H54 (cell line): ENCODE measurements at places on chromosomes 12 and 14.
A peak's percentile ranks its signal among the peaks of the same experiment; 100 is the strongest.

DNA sequence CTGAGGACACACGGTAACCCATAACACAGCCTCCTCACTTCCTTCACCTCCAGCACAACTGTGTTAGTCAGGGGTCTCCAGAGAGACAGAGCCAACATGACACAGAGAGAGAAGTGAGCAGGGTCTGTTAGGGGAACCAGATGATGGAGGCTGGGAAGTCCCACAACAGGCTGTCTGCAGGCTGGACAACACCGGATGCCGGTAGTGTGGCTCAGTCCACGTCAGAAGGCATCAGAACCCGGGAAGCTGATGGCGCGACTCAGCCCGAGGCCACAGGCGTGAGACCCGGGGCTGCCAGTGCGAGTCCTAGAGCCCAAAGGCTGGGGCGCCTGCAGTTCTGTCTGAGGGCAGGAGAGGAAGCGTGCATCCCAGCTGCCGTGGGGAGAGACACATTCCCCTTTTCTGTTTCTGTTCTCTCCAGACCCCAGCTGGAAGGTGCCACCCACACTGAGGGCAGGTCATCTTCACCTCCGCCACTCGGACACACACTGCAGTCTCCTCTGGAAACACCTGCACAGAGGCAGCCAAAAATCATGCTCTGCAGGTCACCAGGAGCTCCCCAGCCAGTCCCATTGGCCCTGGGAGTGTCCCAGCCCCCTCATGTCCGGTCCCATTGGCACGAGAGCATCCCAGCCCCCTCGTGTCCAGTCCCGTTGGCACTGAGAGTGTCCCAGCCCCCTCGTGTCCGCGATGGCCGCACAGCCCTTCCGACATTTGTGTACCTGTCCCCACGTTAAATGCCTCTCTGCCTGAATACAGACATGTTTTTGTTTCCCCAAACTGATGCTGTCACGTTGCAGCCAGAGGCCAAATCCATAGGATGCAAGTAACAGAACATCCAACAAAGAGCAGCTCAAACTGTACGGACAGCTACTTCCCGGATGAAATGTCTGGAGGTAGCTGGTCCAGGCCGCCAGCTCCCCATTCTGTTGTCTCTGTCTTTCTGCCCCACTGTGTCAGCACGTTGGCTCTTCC, 7.9 kb upstream of the FBRSL1 start:
- no peak for DNase-seq

GRCh38 chr12:24177889-24178288, 228.4 kb upstream of the SOX5 start:
- DNase-seq, result no peak

DNA sequence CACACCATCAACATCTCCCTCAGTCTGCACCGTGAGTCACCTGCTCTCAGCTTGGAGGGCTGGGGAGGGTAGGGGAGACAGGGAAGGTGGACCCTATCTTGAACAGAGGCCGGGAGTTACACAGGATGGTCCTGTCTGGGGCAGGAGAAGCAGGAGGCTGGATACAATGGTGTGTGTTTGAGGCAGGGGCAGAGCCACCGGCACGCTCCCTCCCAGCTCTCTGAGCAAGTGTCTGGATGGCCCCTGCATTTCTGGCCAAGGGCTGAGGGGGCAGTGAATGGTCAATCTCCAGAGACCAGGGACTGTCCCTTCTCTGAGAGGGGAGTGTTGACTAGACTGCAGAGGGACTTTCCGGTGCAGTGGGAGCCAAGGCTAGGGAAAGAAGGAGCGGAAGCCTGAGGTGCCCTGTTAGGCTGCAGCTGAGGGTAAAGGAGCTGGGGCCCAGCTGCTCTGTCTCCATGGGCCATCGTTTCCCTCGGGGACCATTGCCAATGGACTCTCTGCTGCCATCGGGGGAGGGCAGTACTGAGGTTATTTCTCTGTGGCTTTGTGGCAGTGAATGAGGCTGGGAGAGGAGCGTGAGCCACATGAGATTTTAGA, 1.9 kb downstream of the LRP1-AS start:
- DNase-seq, result no peak

DNA sequence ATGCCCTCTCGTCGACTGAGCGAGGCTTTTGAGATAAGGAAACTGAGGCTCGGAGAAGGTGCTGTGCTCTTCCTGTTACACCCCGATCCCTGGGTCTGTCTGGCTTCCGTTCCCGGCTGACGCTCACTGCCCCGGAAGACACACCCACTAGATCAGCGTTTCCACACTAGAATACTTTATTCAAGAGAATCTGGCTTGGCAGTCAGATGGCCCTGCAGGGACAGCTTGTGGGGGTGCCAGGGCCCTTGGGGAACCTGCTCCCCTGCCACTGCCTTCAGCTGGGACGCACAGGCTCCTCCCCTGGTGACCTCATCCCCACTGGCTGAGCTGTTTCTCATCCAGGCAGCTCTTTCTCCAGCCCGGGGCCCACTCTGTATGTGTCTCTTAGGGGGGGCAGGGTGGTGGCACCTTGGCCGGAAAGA, 13.7 kb downstream of the PGF start:
- no peak for DNase-seq

DNA sequence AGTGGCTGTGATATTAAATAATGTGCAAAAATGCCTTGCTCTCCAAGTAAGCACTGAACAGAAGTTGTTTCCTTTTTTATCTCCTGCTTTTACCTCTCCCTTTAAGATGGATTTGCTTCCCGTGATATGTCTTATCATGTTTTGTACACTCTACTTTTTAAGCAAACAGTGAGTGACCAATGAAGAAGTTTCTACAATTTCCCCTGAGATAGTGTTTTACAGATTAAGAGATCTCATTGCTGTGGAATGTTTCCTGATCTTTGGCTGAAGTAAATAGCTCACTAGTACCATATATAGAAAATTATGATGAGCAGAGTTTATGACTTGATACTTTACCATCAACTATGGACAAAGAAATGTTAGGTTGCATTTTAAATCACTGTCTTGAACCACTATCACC, 184.8 kb upstream of the PDE3A start:
- no peak for DNase-seq

GRCh38 chr12:15364221-15365160, 42.2 kb downstream of the PTPRO start:
- DNase-seq, result no peak

- peak; percentile 98 for DNase-seq
Observed at GRCh38 chr12:113098441-113099028, 37.0 kb downstream of the RASAL1 start.

GRCh38 chr12:48286665-48287064, 64.1 kb downstream of the ZNF641 start:
- no peak for DNase-seq

DNA sequence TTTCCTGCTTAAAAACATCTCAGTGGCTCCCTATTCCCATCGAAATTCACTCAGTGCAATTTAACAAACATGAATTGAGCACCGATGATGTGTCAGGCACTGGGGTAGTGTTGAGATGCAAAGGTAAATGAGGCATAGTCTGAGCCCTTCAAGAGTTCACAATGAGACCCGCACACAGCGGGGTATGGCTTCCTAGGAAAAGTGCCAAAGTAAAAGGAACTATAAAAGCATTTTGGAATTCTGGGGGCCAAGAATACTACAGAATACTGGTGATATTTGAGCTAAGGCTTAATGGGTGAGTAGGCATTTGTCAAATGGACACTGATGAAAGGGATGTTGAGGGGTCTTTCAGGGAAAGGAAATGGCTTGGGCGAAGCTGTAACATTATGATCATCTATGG, 315.4 kb downstream of the DPF3 start:
- DNase-seq, result no peak

GRCh38 chr14:72291908-72292688, 359.9 kb downstream of the RGS6 start:
- peak; percentile 6 for DNase-seq

DNA sequence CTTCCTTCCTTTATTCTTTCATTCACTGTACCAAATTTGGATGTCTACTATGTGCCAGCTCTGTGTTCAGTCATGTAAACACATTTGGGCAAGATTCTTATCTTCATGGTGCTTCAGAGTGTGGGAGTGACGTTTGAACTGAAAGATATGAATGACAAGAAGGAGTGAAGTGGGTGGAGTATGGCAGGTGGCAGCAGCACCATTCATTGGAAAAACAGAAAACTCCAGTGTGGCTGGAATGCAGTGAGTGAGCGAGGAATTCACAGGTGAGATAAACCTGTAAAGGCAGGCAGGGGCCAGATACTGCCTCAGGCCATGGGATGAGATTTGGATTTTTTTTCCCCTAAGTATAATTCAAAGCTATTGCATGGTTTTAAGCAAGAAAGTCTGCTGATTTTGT, 140.7 kb upstream of the CCDC198 start:
- no peak for DNase-seq

DNA sequence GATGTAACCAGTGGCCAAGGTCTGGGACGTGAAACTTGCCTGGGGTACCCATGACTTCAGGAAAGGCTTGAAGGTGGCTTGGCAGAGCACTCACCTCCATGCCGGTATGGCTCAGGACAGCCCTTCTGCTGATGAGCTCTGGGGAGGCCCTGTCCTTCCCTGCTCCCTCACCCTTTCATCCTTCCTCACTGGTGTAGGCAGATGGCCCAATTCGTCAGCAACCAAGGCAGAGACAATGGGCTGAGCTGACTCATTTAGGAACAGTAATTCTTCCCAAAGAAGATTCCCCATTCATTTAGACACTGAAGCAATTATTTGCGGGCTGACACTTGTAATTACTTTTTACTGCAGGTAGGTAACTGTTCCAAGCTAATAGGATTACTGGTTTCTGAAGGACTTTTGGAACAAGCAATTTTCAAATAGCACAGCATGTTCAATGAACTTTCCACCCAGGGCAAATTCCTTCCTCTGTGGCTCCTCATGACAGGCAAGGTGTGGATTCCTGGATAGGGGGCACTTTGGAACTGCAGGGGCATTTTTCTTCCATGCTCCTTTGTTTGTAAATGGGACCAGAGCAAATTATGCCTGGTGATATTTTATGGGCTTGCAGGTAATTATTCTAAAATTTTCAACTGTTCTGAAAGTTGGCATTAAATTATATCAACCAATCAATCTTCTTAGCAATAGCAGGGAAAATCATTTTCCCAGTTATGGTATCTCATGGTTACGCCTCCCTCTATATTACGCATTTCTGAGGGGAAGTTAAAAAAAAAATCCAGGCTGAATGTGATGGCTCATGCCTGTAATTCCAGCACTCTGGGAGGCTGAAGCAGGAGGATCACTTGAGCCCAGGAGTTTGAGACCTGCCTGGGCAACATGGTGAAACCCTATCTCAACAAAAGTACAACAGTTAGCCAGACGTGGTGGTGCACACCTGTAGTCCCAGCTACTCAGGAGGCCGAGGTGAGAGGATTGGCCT, 24.1 kb upstream of the NRDE2 start:
- no peak for DNase-seq

GRCh38 chr14:68527329-68527851, 265.5 kb downstream of the ZFP36L1 start:
- DNase-seq, result no peak

GRCh38 chr14:37658156-37658555, 62.7 kb downstream of the TTC6 start:
- DNase-seq, result no peak

GRCh38 chr12:34398706-34399630, 376.7 kb downstream of the ALG10 start:
- no peak for DNase-seq

GRCh38 chr12:85017618-85018017, 18.5 kb downstream of the TSPAN19 start:
- no peak for DNase-seq

- DNase-seq, result no peak
Observed at GRCh38 chr12:65598688-65599087, 225.6 kb upstream of the HMGA2 start.

- DNase-seq, result no peak
Observed at GRCh38 chr12:34333337-34333736, 311.0 kb downstream of the ALG10 start.

GRCh38 chr14:71246539-71246938, 339.3 kb downstream of the PCNX1 start:
- DNase-seq, result no peak

DNA sequence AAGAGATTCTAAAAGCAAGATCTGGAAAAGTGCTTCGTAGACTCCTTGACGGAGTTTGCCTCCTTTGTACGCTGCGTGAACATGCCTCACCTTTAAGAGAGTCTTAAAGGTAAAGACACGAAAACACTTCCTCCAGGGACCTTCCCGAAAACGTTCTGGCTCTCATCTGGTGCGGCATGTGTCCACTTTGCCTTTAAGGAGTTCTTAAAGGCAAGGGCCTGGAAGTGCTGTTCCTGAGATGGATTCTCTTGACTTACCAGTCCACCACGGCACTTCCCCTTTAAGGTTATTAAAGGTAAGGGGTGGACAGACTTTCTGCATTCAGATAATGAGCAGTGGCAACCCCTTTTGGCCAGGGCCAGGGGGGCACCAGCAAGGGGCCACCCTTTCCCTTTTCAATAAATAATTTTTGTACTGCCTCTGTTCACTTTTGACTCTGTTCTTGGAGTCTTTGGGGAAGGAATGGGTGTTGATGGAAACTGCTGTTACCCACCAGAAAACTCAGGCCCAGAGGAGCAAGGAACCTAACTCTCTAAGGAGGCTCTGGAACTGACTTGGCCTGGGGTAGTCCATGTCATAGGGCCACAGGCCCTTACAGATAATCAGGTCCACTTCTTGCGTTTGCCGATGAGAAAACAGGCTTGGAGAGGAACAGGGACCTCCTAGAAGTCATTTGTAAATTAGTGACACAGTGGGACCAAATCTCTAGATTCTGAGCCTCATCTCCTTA, 4.4 kb downstream of the REM2 start:
- DNase-seq, result peak; percentile 44

- DNase-seq, result no peak
Observed at GRCh38 chr14:95113476-95113875, 43.9 kb downstream of the DICER1 start.

DNA sequence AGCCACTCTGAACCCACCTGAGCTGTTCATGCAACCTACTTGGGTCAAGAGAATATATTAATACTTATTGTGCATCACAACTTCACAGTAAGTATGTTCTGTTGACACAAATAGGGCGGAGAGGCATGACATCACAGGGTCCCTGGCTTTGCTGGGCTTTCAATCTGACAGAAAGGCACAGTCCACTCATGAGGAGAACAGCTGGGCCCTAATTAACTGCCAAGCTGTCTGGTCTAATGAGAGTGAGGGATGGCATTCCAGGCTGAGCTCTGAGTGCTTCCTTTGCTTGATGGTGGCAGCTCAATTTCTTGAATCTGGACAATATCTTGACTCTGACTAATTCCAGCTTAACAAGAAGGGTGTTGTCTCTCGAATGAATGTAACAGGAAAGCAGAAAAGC, 2.0 kb downstream of the EFCAB11 start:
- DNase-seq, result no peak

GRCh38 chr12:20438299-20438779, 70.0 kb downstream of the PDE3A start:
- DNase-seq, result no peak
